ENCODE measurements at places on chromosomes 11 and 22. TPM values are rescaled to one million over a fixed set of nuclear protein-coding genes. Genes with fewer than 3 reads are reported as not detected.
A peak's percentile ranks its signal among the peaks of the same experiment; 100 is the strongest.

GRCh38 chr11:85989746-85990145 lies 79.1 kb downstream of the PICALM start:
- no peak overlapping the region for H3K27ac ChIP-seq
- no peaks in the 10 kb centered on the region for H3K4me1 ChIP-seq
- no peak overlapping the region for H3K4me3 ChIP-seq
- H3K36me3 ChIP-seq = peaks cover 4% of the 10 kb centered on the region
- DNase-seq = no peak
- H3K27me3 ChIP-seq = no peaks in the 10 kb centered on the region

DNA sequence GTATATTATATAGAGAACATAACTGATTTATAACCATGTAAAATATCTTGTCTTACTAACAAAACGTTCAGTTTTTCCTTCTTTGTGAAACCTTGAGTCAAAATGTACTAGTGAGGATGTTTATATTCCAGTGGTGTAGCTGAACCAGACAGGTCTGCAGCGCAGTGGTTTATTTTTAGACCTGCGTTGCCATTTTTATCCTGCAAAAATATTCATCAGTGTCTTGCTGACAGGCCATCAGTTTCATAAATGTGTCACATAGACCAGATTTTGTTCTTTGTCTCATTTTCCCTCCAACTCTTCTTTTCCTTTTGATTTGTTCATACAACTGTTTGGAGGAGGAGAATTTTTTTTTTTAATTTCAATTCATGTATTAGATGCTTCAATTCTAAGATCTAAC lies 43.1 kb downstream of the HSD17B12 start:
- peaks cover 5% of the 10 kb centered on the region for H3K4me1 ChIP-seq
- H3K36me3 ChIP-seq = peaks cover 2% of the 10 kb centered on the region
- H3K4me3 ChIP-seq = no peak overlapping the region
- H3K27ac ChIP-seq = no peak overlapping the region

DNA sequence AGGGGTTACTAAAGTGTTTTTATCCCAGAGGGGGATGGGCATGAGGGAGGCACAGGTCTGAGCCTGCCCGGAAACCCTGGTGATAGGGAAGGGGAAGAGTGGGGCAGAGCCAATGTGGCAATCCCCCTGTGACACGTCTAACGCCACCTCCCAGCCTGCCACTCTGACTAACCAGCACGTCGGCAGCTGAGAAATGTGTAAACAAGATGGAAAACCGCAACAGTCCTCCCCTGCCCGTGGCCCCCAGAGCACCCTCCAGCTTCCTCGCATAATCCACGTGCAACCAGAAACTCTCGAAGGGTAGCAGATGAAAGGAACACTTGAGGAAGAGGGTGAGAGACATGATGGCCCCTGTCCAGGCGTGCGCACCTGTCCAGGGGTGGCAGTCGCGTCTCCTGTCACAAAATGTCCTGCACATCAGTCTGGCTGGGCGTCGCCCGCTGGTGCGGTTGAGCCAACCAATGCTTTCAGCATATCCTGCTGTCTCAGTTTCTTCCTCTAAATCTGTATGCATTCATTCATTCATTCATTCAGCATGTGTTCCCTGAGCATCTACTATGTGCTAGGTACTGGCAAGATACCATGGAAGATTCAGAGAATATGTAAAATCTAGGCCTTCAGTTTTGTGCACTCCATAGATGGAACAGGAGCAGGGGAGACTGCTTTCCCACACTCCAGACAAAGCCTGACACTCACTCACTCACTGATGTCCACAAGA lies 4.5 kb downstream of the TMPRSS4 start:
- H3K4me3 ChIP-seq = no peak overlapping the region
- H3K27me3 ChIP-seq = no peaks in the 10 kb centered on the region
- DNase-seq = no peak
- H3K36me3 ChIP-seq = peaks cover 9% of the 10 kb centered on the region
- peaks cover 41% of the 10 kb centered on the region for H3K4me1 ChIP-seq

- no peaks in the 10 kb centered on the region for H3K4me1 ChIP-seq
- H3K4me3 ChIP-seq = no peak overlapping the region
- H3K36me3 ChIP-seq = no peaks in the 10 kb centered on the region
- no peak for DNase-seq
- no peaks in the 10 kb centered on the region for H3K27me3 ChIP-seq
Observed at GRCh38 chr22:20967697-20968211, 699 bp downstream of the AIFM3 start.

- H3K27ac ChIP-seq = no peak overlapping the region
- no peak for DNase-seq
- H3K4me1 ChIP-seq = no peaks in the 10 kb centered on the region
- no peaks in the 10 kb centered on the region for H3K36me3 ChIP-seq
Observed at GRCh38 chr11:8018484-8019313, 31.6 kb downstream of the EIF3F start.

GRCh38 chr22:30314915-30315314 lies 11.8 kb downstream of the TBC1D10A start:
- H3K27me3 ChIP-seq = no peaks in the 10 kb centered on the region
- DNase-seq = no peak
- H3K27ac ChIP-seq = no peak overlapping the region
- H3K4me1 ChIP-seq = 0 out of 2 replicates have a peak, but pooled peaks cover 4% of the 10 kb centered on the region
- no peaks in the 10 kb centered on the region for H3K36me3 ChIP-seq
- no peak overlapping the region for H3K4me3 ChIP-seq

DNA sequence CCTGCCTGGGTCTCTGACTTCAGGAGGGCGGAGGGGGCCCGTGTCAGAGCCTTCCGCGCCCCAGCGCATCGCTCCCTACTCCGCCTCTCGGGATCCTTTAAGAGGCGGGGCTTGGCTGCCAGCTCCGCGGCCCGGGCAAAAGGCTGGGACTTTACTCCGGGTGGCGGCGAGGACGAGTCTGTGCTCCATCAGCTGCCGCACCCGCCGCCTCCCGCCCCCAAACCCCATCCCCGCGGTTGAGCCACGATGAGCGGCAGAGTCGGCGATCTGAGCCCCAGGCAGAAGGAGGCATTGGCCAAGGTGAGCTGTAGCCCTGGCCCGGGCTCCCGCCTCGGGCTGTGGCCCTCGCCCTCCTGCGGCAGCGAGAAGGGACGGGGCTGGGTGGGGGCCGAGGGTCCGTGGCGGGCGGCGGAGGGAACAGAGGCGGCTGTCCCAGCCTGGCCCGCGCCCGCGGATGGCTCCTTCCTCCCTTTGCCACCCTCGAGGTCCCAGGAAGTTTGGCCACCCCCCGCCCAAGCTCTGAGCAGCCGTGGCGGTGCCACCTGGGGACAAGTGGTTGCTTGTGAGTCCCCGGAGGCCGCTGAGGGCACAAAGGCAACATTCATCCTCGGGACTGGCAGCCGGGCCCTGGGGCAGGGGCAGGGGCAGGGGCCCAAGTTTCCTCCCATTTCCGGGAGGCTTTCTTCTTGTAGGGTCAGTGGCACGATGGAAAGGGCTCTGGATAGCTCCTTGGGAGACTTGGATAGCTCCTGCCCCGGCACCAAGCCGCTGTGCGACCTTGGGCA lies at the start of gene SEC14L2:
TSS of gene SEC14L2 (plus strand) at position 148 of the 785 bp plus-strand sequence. CDS start at position 247, 99 bp downstream.
- DNase-seq = peak; percentile 63
- no peaks in the 10 kb centered on the region for H3K27me3 ChIP-seq
- H3K4me3 ChIP-seq = peak within 1 kb of the TSS; percentile 87

GRCh38 chr22:24512043-24512442 lies 16.9 kb downstream of the UPB1 start:
- H3K4me3 ChIP-seq = no peak overlapping the region
- H3K27me3 ChIP-seq = no peaks in the 10 kb centered on the region
- DNase-seq = no peak

GRCh38 chr11:1770061-1770460 lies 6.3 kb upstream of the CTSD start:
- H3K27me3 ChIP-seq = no peaks in the 10 kb centered on the region
- H3K27ac ChIP-seq = no peak overlapping the region
- peaks cover 8% of the 10 kb centered on the region for H3K4me1 ChIP-seq

DNA sequence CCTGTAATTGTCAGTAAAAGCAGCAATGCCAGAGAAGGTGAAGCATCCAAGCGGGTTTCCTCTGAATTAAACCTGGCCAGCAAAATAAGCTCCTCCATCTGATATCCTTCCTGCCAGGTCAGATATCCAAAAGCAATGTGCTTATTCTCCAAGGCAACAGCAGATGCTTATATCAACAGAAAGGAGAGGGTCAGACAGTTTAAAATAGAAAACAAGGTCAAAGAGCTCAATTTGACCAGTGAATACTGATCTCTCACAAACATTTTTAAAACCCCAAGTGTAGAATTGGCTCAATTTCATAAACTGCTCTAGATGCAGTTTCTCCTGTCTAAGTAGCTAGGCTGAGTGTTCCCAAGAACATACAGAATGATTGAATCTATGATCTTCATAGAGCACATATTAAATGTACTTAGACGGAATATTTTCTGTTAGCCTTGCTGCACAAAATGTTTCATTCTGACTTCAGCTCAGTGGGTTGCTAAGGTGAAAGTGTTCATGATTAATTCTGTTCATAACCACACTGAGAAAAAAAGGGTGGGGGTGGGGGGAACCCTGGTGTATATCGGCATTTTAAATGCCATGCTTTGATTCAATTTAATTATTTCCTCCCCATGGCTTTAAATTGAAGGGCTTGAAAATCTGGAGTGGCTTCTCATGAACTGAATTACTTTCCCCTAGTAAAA lies 174.2 kb upstream of the ARHGAP20 start:
- no peak for DNase-seq
- H3K4me1 ChIP-seq = no peaks in the 10 kb centered on the region
- no peaks in the 10 kb centered on the region for H3K36me3 ChIP-seq

DNA sequence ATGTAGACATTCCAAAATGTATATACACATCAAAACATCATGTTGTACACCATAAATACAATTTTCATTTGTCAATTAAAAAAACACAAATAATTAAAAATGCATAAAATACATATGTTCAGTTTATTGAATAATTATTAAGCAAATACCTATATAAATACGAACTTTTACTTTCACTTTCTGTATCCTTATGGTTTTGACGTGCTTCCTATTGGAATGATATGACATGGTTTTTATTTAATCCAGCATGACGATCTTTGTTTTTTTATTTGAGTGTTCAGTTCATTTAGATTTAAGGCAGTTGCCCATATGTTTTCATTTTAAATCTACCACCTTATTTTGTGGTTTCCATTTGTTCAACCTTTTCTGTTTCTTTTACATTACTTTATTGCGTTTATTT lies 198.3 kb upstream of the PLET1 start:
- no peaks in the 10 kb centered on the region for H3K4me1 ChIP-seq
- H3K4me3 ChIP-seq = no peak overlapping the region
- DNase-seq = no peak
- H3K27me3 ChIP-seq = no peaks in the 10 kb centered on the region

GRCh38 chr11:2612884-2613571 lies 86.8 kb downstream of the KCNQ1OT1 start:
- no peak overlapping the region for H3K27ac ChIP-seq
- peak; percentile 35 for DNase-seq
- H3K27me3 ChIP-seq = no peaks in the 10 kb centered on the region
- no peaks in the 10 kb centered on the region for H3K36me3 ChIP-seq
- H3K4me3 ChIP-seq = no peak overlapping the region
- no peaks in the 10 kb centered on the region for H3K4me1 ChIP-seq

GRCh38 chr22:46448333-46448732 lies 89.1 kb downstream of the CELSR1 start:
- H3K4me1 ChIP-seq = peaks cover 34% of the 10 kb centered on the region
- H3K27me3 ChIP-seq = no peaks in the 10 kb centered on the region

GRCh38 chr11:128171506-128171905 lies 415.9 kb downstream of the ETS1 start:
- H3K27me3 ChIP-seq = no peaks in the 10 kb centered on the region
- H3K4me1 ChIP-seq = peaks cover 3% of the 10 kb centered on the region
- DNase-seq = no peak
- H3K36me3 ChIP-seq = no peaks in the 10 kb centered on the region

DNA sequence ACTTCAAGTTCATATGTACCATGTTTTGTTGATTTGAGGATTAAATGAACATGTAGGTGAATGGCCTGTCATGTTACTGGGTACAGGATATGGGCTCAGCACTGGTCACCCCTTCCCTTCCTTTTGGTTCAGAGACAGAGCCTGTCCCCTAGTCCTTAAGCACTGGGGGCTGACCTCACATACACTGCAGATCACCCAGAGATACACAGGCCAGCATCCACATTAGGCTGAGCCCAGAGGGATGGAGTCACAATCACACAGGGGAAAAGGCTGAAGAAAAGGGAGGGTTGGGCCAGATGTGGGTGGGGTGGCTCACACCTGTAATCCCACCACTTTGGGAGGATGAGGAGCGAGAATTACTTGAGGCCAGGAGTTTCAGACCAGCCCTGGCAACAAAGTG lies 62.3 kb downstream of the IGLL5 start:
- no peaks in the 10 kb centered on the region for H3K4me1 ChIP-seq
- no peaks in the 10 kb centered on the region for H3K27me3 ChIP-seq
- H3K27ac ChIP-seq = no peak overlapping the region

GRCh38 chr11:27361649-27362431 lies 1.2 kb downstream of the CCDC34 start:
- DNase-seq = no peak
- H3K36me3 ChIP-seq = no peaks in the 10 kb centered on the region
- peak overlapping the region; percentile 91 for H3K27ac ChIP-seq
- no peaks in the 10 kb centered on the region for H3K27me3 ChIP-seq

- H3K4me3 ChIP-seq = no peak overlapping the region
- no peaks in the 10 kb centered on the region for H3K27me3 ChIP-seq
- no peak overlapping the region for H3K27ac ChIP-seq
- no peak for DNase-seq
- no peaks in the 10 kb centered on the region for H3K4me1 ChIP-seq
- no peaks in the 10 kb centered on the region for H3K36me3 ChIP-seq
Observed at GRCh38 chr11:128803449-128804245, 63.4 kb downstream of the KCNJ1 start.

DNA sequence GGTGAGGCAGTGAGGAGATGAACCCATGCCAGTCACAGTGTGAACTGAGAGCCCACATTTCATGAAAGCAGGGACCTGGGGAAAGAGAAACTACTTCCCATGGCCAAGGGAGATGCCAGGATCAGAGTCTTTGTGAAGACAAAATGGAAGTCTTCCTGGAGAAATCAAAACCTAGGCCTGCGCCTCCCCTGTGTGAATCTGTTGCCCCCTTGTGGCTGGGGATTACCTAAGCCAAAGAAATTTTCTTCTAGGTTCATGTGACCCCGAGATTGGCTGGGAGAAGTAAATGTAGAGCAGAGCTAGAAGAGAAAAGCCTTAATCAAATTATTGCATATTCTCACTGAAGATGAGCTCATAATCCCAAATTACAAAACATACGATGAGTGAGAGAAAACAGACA lies 1075.3 kb downstream of the TBC1D22A start:
- peak; percentile 38 for DNase-seq
- no peaks in the 10 kb centered on the region for H3K36me3 ChIP-seq
- H3K27me3 ChIP-seq = no peaks in the 10 kb centered on the region
- no peak overlapping the region for H3K4me3 ChIP-seq

Gene SUSD2
- 7.0 TPM for total RNA-seq

Gene RAB3IL1
- total RNA-seq = 8.3 TPM

Gene PRG2
- not detected for total RNA-seq

Gene SMC1B
- total RNA-seq = 5.3 TPM

Gene CASP5
- 1.4 TPM for total RNA-seq

Gene NDUFC2
- total RNA-seq = 732 TPM

Measured in Caco-2 (cell line).